ENCODE measurements at places on chromosomes 11 and 22. TPM values are rescaled to one million over a fixed set of nuclear protein-coding genes. Genes with fewer than 3 reads are reported as not detected.

The OR5B21 gene
- not detected for total RNA-seq

The MICAL2 gene
- total RNA-seq: 153 TPM

The OR8D4 gene
- total RNA-seq: not detected

The ZBED5 gene
- total RNA-seq: 16.6 TPM

The TSGA10IP gene
- not detected for total RNA-seq

The GUCY1A2 gene
- not detected for total RNA-seq

The STK33 gene
- total RNA-seq: not detected

The OR10A4 gene
- not detected for total RNA-seq

The OR6T1 gene
- total RNA-seq: not detected

The RASL10A gene
- total RNA-seq: 2.1 TPM

The NRIP3 gene
- not detected for total RNA-seq

The RRP7A gene
- 40.2 TPM for total RNA-seq

The MAPK11 gene
- 2.2 TPM for total RNA-seq

The TMEM45B gene
- total RNA-seq: 52.9 TPM

The BTG4 gene
- not detected for total RNA-seq

The MISFA gene
- 1.0 TPM for total RNA-seq

The INS gene
- not detected for total RNA-seq

The DTX4 gene
- total RNA-seq: 22.6 TPM

The SCN4B gene
- not detected for total RNA-seq

The MB gene
- 0.79 TPM for total RNA-seq

The MOGAT2 gene
- total RNA-seq: not detected

The INCENP gene
- 164 TPM for total RNA-seq

The ARL2 gene
- 104 TPM for total RNA-seq

The GDPD4 gene
- total RNA-seq: not detected

The APOA4 gene
- not detected for total RNA-seq

The SCGB1A1 gene
- total RNA-seq: not detected

The HPX gene
- 0.25 TPM for total RNA-seq

The RIMBP3B gene
- total RNA-seq: not detected

The ARHGAP32 gene
- 44.2 TPM for total RNA-seq

The CERK gene
- total RNA-seq: 17.1 TPM

The HIC2 gene
- total RNA-seq: 3.7 TPM

The DUSP8 gene
- total RNA-seq: 23.2 TPM

The HBE1 gene
- total RNA-seq: not detected

The IGSF9B gene
- total RNA-seq: 5.6 TPM

The MFRP gene
- total RNA-seq: not detected

The SMC1B gene
- total RNA-seq: not detected

The C11orf86 gene
- 0.29 TPM for total RNA-seq

The TPBGL gene
- not detected for total RNA-seq

The MRGPRF gene
- total RNA-seq: 0.05 TPM

The CSF2RB gene
- not detected for total RNA-seq

The PYGM gene
- total RNA-seq: 0.16 TPM

The KCNK7 gene
- 2.5 TPM for total RNA-seq

The TEF gene
- total RNA-seq: 16.7 TPM

The OR51E2 gene
- total RNA-seq: not detected

The GP1BB gene
- not detected for total RNA-seq

The TRPC6 gene
- not detected for total RNA-seq

The GRM5 gene
- total RNA-seq: not detected

The SCN3B gene
- not detected for total RNA-seq

The KDM4D gene
- total RNA-seq: 0.31 TPM

The ARHGAP1 gene
- total RNA-seq: 28.7 TPM

The CNTN5 gene
- total RNA-seq: not detected

The CRYBB3 gene
- total RNA-seq: not detected

The NAALADL1 gene
- 0.08 TPM for total RNA-seq

The SLC25A18 gene
- not detected for total RNA-seq

The ROM1 gene
- total RNA-seq: 10.9 TPM

The CCDC87 gene
- 1.3 TPM for total RNA-seq

The OR2AG2 gene
- total RNA-seq: 0.15 TPM

The PARVA gene
- total RNA-seq: 16.7 TPM

The OR52I1 gene
- total RNA-seq: not detected

The ESAM gene
- total RNA-seq: 31.1 TPM

All from HT-29 (cell line).